A549 treated with Hydrocortisone at 1 μM for 4 hours (cell line): ENCODE measurements at places on chromosomes 5 and 9. TPM values are rescaled to one million over a fixed set of nuclear protein-coding genes. Genes with fewer than 3 reads are reported as not detected.

TNFSF15 gene
- 0.08 to 0.14 TPM (median 0.10 TPM) in 5 replicates for total RNA-seq

PAPPA gene
- 21.8 to 38.1 TPM (median 32.1 TPM) in 5 replicates for total RNA-seq

SHISAL2B gene
- not detected in 5 replicates for total RNA-seq

PCDHB10 gene
- 0.03 to 0.06 TPM (median 0.05 TPM) in 3 of 5 replicates, not detected in the others for total RNA-seq

CA9 gene
- 4.3 to 7.6 TPM (median 7.1 TPM) in 5 replicates for total RNA-seq

MSX2 gene
- 3.1 to 5.0 TPM (median 4.3 TPM) in 5 replicates for total RNA-seq
